ENCODE measurements at places on chromosomes 6 and 20.

- DNase-seq, result no peak
Measured at GRCh38 chr20:40668449-40669228, 20.4 kb downstream of the MAFB start.

DNA sequence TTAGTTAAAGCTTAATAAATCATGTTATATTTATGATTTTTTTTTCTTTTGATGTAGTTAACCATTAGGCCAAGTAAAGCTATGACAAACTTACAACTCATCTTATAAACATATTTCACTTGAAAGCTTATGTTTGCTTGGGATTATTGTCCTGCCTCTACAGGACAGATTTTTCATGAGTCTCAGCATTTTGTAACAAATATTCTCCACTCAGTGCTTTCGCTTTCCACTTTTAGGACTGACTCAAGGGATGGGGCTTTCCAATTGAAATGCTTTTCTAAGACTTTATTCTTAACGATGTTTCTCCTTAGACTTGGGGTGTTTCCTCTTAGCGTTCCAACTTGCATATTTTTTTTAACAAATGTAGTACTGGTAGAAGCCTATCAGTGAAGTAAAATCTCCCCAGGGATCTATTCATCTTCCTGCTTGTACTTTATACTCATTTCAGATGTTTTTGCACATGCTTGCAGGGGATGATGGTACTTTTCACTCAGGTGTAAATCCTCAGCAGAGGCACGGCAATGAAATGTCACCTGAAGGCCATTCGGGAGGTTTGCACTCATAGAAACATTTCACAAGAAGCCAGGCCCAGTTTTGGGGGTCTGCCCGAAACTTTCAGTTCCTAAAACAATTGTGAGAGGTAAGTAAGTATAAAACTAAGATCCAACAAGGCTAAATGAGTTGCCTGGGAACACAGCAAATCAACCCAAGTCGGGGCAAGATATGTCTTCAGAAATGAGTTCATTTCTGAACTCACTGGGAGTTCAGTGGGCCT, 298.1 kb upstream of the FOXQ1 start:
- no peak for DNase-seq

GRCh38 chr6:4354181-4354580, 218.8 kb upstream of the ECI2 start:
- DNase-seq, result no peak

DNA sequence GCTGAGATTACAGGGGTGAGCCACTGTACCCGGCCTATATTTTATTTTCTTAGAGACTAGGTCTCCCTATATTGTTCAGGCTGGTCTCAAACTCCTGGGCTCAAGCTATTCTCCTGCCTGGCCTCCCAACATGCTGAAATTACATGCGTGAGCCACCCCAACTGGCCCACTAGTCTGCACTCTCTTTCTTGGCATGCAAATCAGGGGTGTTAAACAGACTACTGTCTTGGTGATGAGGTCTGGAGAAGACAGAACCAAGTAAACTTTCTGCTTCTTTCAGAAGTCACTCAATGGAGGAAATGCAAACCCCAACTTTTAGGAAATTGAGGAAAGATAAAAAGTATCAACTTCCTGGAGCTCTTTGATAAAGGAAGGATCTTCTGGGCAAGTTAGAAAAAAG, 8.0 kb upstream of the TUBB2B start:
- DNase-seq, result no peak

- DNase-seq, result no peak
Measured at GRCh38 chr20:10217721-10218410, 764 bp upstream of the SNAP25 start.

GRCh38 chr6:149938571-149939355, 3.1 kb upstream of the ULBP2 start:
- DNase-seq, result peak; percentile 76

GRCh38 chr6:95110767-95111166, 466.6 kb upstream of the MANEA start:
- DNase-seq, result no peak

DNA sequence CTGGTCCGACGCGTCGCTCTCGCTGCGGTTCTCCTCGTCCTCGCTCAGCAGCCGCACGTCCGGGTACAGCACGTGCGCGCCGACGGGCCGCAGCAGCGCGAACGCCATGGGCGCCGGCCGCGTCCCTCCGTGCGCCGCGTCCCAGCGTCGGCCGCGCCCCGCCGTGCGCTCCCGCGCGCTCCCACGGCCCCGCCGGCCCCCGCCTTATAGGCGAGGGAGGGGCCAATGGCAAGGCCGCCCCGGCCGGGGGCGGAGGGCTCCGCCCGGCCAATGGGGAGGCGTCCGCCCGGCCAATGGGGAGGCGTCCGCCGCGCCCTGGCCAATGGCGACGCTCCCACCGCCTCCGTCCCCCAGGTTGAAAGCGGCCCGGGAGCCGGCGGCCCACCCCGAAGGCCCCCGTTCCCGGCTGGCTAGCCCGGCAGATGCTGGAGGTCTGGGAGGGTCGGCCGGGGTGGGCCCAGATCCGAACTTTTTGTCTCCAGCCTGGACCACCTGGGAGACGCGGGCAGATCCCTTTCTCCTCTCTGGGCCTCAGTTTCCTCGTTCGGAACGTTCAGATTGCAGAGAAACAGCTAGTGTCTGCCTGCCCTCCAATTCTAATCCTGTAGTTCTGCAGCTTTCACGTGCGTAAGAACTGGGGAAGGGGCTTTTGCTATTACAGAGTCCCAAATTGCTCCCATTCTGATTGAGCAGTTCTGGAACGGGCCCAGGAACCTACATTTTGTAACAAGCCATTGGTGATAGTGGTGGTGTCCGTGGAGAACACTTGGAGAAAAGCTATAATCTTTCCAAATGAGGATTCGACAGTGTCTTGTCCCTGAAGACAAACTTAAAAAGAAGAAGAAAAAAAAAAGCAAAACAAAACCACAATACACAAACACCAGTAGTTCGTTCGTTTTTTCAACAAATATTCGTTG, at the start of gene TCF15:
Gene TCF15 (minus strand): TSS at position 180 of the 917 bp plus-strand sequence. CDS start 72 bp downstream, at position 108.
- DNase-seq, result no peak

DNA sequence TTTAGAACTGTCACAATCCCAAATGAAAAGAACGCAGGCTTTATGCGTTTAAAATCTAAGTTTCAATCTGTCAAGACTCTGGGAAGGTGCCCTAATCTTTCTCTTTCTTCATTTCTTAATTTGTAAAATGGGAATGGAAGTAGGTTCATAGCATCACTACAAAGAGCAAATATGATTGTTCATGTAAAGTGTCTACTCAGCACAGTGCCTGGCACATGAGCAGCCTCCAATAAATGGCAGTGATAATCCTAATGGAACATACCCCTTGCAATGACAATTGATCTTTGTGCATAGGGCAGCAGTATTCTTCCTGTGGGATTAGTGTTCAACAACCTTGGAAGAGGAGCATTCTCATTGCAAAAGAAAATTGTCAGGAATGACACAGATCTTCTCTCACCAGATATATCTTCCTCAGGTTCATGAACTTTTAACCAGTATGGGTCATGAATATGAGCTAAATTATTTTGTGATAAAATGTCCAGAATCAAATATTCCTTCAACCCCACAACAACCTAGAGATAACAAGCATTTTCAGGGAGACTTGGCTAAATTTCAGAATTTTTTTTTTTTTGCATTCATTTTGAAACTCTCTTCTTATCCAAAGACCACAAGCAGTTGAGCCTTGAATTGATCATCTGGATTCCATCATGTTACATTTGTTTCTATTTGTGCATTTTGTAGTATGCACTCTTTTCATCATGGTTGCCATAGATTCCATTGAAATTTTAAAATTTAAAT, 149.1 kb downstream of the TBX18 start:
- no peak for DNase-seq

- DNase-seq, result no peak
Measured at GRCh38 chr6:52662031-52662430, 8.9 kb upstream of the TMEM14A start.

- no peak for DNase-seq
Measured at GRCh38 chr6:16400248-16400760, 161.9 kb downstream of the GMPR start.
